ENCODE measurements at places on chromosomes 11 and 22.

DNA sequence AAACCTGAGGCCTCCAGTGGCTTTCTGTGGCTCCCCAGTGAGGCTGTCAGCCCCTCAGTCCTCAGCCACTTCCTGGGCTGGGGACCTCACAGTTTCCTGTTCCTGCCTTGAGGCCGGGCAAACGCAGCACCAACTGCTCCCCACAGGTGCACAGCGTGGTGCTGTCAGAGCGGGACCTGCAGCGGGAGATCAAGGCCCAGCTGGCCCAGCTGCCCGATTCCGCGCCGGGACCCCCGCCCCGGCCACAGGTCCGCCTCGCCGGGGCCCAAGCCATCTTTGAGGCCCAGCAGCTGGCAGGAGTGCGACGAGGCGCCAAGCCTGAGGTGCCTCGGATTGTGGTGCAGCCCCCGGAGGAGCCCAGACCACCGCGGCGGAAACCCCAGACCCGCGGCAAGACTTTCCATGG lies 5.4 kb downstream of the TBC1D10C start:
- DNase-seq = no peak

- no peak for DNase-seq
Observed at GRCh38 chr11:15660496-15660895, 545.8 kb downstream of the INSC start.

GRCh38 chr11:118476676-118477075 lies 40.4 kb downstream of the KMT2A start:
- no peak for DNase-seq

DNA sequence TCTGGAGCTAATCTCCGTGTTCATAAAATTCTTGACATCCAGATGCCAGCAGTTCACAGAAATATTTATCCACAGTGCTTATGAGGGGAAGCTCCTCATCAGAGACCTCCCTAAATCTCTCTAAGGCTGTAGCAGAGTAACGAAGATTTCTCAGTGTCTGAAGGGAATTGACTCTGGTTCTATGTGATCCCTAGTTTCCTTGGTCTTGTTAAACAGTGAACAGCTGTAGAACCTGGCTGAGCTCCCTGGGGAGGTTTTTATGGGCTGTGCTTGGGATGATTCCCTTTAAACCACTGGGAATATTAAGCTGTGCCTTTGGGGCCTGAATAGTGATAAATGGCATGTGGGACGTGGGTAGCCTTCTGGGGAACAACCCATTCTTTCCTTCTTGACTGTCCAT lies 43.7 kb upstream of the ARHGAP20 start:
- DNase-seq = no peak

DNA sequence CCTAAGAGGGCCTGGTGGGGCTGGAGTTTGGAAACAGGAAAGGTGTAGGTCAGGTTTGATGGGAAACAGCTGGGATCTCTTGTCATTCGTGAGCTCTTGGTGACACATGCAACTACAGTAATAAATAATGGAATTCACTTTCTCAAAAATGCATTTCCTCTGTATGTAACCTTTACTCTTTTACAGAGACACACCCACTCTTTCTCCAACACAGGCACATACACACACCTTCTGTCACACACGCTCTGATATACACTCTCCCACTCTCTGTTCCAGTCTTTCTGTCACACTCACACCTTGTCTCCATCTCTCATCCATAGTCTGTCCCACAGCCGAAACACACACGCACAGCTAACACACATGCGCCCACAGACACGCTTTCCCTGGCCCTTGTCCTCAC lies 6.6 kb upstream of the C22orf42 start:
- no peak for DNase-seq

DNA sequence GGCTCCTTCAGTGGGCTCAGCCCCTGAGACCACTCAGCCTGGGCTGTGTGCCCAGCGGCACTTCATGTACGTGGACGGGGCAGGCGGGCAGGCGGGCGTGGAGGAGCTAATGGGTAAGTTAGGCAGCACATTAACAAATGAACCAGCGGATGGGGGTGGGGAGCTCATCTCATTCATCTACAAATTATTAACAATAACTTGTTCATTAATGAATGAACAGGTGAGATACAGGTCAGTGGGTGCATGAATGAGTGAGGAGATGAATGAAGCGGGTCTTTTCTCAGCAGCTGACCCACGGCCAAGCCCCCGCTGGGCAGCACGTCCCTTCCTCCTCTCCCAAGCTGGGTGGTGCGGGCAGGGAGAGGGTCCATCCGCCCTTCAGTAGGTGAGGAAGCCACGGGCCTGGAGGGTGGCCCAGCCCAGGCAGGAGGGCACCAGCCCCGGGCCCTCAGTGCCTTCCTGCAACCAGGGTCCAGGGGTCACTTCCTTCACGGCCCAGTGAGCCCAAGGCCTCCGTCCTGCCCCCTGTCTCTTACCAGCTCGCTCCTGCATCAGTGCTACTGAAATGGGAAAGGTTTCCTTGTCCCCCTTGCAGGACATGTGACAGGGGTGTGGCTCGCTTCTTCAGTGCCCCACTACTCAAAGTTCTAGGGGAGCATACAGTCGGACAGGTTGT lies 60.5 kb upstream of the KCNQ1OT1 start:
- no peak for DNase-seq

DNA sequence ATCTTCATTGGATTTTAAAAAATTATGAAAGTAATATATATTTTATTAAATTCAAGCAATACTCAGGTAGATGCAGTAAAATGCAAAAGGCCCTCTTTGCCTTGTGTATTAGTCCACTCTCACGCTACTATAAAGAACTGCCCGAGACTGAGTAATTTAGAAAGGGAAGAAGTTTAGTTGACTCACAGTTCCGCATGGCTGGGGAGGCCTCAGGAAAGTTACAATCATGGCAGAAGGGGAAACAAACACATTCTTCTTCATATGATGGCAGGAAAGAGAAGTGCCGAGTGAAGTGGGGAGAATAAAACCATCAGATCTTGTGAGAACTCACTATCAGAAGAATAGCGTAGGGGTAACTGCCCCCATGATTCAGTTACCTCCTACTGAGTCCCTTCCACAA lies 130.8 kb downstream of the HIPK3 start:
- peak; percentile 6 for DNase-seq

- DNase-seq = no peak
Observed at GRCh38 chr11:66420671-66421476, at the start of gene NPAS4. TSS of gene NPAS4 (plus strand) at chr11:66421035. CDS start at chr11:66421180, 145 bp downstream.

DNA sequence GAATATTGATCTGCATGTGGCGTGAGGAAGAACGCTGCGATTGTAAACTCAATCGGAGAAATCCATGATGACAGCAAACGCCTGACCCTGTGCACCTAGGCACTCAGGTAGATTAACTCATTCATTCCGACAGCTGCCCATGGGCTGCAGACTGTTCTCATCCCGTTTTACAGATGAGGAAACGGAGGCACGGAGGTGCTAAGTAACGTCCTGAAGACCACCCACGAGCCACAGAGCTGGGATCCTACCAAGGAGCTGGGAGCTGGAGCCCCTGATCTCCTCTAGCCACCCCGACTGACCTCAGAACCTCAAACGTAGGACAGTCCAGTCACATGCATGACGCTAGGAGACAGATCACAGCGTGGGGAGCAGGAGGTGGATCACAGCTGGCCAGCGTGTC lies 1092.7 kb downstream of the BRD1 start:
- no peak for DNase-seq

GRCh38 chr22:49724030-49724892 lies 103.4 kb downstream of the BRD1 start:
- DNase-seq = no peak

DNA sequence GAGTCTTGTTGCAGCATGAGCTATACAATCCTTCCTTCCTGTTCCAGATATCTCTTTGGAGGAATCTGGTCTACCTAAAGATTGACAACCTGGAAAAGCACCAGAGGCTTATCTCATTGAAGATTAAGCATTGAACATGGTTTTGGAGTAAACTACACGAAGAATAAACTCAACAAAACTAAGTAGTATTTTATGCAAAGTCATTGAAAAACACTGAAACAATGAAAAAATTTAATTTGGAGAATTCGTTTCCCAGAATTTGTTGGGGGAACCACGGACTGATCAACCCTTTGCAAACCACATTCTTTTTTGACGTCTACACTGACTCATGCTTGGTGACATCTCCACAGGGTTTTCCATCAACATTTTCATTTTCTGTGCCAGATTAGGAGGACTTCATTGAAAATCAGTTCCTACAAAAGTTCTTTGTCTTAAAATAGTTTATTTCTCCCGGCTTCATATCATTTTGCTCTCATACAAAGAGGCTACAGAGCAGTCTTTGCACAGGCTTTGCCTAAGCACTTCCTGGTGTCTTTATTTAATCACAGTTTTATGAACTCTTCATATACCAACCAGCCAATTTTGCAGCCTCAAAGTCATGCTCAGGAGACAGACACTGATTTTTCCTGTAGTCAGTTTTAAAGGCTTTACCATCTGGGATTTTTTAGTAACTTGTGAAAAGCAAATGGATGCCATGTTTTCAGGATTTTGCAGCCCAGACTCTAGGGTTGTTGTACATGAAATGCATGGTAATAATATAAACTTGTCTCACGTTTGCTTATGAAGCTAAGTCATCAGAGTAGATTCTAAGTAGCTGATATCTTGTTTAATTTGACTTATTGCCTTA lies 186.3 kb downstream of the C11orf91 start:
- DNase-seq = no peak

- no peak for DNase-seq
Observed at GRCh38 chr11:123742031-123742723, 717 bp upstream of the ZNF202 start.

DNA sequence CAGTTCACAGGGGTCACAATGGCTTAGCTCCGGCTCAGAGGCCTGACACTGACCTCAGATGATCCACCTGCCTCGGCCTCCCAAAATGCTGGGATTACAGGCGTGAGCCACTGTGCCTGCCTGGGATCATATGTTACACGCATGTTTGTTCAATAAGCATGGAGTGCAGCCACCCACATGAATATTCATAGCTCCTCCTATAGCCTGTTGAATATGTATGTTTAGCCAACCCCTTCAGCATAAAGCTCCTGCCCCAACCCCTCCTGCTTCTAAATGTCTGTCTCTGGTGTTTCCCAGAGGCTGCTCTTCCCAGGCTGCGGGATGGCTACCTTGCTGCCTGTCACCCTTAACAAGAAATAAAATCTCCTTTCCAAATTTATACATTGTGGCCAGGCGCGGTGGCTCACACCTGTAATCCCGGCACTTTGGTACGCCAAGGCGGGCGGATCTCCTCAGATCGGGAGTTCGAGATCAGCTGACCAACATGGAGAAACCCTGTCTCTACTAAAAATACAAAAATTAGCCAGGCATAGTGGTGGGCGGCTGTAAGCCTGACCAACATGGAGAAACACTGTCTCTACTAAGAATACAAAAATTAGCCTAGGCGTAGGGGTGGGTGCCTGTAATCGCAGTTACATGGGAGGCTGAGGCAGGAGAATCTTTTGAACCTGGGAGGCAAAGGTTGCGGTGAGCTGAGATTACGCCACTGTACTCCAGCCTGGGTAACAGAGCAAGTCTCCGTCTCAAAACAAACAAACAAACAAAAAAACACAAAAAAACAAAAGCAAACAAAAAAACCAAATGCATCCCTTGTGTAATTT lies 1.1 kb upstream of the APOBEC3F start:
- no peak for DNase-seq

DNA sequence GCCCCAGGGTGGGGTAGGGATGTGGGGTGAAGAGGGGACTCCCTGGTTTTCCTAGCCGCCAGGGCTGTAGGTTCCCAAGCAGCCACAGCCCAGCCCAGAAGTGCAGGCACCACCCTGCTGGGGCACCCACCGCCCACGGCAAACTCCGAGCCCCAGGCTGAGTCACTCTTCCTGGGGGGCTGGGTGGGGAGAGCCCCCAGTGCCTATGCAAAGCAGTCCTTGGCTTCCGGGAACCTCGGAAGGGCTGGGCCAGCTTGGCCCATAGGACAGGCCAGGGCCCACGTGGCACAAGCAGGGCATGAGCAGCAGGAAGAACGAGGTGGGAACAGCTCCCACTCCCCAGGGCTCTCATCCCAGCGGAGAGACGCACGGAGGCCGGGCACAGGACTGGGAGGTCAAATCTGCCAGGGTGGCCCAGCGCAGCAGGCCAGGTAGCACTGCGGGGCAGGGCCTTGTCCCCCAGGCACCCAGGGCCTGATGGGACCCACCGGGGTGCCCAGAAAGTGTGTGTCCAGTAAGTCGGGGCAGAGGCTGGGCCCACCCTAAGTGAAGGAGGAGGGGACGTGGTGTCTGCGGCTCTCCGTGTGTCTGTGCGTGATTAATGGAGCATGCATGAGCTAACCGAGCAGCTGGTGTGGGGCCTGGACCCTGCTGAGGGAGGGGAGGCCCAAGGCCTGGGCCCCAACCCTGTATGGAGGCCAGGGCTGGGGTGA lies 4.6 kb upstream of the IL17REL start:
- DNase-seq = no peak

GRCh38 chr22:36285017-36285416 lies 32.1 kb downstream of the APOL1 start:
- DNase-seq = no peak

- no peak for DNase-seq
Observed at GRCh38 chr22:40241200-40241763, 63.6 kb downstream of the TNRC6B start.

GRCh38 chr11:4766420-4767043 lies 3.2 kb downstream of the OR51F1 start:
- DNase-seq = no peak

DNA sequence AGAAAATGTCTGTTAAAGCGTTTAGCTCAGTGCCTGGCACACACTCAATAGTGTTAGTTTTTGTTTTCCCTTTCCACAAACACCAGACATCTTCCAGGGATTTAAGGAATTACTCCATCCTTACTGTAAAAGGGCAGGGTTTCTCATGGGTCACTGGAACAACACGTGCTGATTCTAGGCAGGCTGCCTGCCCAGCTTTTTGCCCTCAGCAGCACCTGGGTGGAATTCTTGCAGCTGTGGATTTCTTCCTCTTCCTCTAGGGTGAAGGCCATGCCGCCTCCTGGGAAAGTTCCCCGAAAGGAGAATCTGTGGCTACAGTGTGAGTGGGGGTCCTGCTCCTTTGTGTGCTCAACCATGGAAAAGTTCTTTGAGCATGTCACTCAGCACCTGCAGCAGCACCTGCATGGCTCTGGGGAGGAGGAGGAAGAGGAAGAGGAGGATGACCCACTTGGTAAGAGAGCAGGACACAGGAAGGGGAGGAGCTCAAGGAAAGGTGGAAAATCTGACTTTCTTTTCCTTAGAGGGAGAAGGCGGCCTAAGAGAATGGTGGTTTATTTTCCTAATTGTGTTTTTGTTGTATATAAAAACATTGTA lies 5.4 kb downstream of the HINFP start:
- DNase-seq = no peak

DNA sequence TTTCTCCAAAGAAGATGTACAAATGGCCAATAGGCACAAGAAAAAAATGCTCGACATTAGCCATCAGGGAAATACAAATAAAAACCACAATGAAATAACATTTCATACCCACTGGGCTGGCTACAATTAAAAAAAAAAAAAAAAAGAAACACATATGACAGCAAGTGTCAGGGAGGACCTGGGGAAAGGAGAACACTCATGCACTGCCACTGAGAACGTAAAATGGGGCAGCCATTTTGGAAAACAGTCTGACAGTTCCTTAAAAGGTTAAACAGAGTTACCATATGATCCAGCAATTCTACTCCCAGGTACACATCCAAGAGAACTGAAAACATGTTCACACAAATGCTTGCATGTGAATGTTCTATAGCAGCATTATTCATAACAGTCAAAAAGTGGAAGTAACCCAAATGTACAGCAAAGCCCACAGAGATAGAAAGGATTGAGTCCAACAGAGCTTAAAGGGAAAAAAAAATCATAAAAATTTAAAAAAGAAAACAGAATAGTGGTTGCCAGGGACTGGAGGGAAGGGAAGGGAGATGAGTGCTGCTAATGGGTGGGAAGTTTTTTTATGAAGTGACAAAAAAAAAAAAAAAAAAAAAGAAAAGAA lies 48.4 kb upstream of the CYP2D6 start:
- DNase-seq = no peak

- peak; percentile 65 for DNase-seq
Observed at GRCh38 chr11:697811-698311, 2.2 kb downstream of the TMEM80 start.

All from ACHN (cell line).